ENCODE measurements at places on chromosomes 12 and 14.

DNA sequence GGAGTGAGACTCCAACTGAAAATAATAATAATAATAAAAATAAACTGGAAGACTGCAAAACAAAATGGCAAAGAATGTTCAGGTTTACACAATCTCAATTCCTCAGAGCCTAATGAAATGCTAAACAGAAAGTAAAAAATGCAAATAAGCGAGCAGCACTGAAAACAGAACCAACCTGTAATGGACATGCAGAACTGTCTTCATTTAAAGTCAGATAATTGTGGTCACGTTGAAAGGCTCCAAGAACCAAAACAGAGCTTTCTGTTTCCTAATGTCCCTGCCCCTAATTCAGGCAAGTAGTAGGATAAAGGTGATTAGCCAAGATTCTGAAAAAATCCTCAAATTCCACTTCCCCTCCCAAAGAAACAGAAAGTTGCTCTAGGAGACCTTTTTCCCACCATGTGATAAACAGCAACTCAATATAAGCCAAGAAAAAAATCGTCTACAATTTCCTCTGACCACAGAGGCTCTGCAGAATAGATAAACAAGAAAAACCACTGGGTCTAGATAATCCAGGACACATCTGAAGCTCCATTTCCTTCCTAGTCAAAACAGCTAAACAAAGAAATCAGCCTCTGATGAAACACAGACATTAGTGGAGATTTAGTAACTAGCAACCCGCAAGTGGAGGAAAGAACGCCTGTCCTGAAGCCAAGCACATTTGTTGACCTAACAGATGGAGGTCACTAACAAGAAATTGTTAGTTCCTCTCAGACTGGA is 3.0 kb downstream of the MIS18BP1 start:
- DNase-seq = peak; percentile 96

DNA sequence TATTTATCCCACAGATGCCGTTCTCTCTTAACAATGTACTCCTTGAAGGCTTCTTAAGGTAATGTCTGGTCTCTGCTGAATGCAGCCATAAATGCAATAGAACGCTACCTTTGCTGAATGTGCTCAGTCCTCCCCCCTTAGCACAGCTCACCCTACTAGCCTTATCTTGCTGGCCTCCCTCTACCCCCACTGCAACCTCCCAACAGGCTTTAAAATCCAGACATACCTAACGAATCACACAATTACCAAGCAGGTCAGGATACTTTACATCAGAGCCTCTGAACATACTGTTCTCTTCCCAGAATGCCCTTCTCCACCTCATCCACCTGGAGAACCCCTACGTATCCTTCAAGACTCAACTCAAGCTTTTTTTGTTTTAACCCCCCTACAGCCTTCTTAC is 51.0 kb upstream of the CRADD start:
- no peak for DNase-seq

GRCh38 chr12:115343008-115343407 is 659.0 kb upstream of the TBX3 start:
- no peak for DNase-seq

DNA sequence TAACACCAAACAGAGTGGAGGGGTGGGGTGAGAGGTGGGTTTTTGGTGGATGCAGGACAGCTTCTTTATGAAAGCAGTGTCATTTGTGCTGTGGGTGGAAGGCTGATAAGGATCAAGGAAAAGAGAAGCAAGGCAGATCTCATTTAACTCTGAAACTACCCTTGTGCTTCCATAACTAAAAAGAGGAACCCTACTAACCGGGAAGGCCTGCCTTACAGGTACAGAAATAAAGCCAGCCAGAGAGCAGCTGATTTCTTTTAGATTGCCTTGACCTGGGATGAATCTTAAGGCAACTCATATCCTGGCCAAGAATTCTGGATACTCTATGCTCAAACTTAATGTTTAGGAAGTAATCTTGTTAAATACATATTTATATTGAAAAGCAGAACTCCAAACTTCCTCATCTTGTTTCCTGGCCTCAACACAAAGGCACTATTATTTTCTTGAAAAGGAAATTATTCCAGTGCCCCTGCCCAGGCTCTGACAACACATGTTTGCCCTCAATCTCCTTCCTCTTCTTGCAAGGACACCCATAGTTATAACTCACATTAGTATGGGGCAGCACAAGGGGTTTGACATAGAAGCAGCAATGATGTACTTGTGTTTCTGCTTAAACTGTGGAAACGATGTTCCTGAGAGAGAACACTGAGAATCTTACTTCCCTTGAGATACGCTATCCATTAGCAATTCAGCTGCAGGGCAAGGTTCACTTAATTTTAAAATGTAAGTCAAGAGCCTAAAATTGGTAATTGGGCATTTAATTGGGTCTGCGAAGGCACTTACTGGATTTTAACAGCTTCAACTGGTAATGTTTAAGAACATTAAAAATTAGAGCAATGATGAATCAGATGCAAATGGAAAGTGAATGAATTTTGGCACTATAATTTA is 173.7 kb downstream of the STXBP6 start:
- no peak for DNase-seq

DNA sequence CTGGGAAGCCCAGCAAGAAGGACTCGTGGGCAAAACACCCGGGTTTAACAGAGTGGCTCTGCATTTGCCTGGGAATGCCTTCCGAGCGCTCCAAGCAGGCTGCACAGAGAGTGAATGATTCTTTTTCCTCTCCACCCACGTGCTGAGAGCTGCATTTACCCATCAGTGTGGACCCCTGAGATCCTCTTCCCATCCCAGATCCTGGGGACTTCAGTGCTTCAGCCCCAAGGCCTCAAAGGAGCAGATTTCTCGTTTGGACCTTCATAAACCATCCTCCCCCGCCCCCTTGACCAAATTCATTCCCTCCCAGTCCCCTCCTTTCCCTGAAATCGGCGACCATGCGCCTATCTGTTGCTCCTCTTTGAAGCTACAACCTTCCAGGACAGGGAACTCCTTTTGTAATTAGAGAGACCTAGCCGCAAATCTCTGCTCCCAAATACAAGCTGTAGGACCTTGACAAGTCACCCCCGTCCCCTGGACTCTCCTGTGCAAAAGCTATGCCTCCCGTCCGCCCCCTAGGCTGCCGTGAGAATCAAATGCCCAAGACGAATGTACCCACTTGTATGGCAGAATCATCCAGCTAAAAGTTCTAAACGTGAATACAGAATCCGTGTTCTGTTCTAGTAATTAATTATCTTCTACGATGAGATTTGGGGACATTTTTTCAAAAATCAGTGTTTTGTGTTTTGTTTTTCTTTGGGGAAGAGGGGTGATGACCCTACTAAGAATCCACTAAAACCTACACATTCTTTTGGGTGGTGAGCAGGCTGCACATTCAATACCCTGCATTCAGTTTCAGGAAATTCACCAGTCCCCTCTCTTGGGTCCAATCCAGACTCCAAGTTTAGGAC is 8.8 kb downstream of the TBX5 start:
- DNase-seq = no peak

- no peak for DNase-seq
These were observed 337.9 kb upstream of the NOVA1 start for GRCh38 chr14:26935733-26936132.

- DNase-seq = no peak
These were observed 8.2 kb upstream of the RESF1 start for GRCh38 chr12:31951008-31951407.
